ENCODE measurements at places on chromosomes 1 and 21.

GRCh38 chr1:78894811-78895210 lies 111.7 kb downstream of the ADGRL4 start:
- no peak for DNase-seq

GRCh38 chr1:10829965-10830515 lies 33.6 kb upstream of the CASZ1 start:
- no peak for DNase-seq

DNA sequence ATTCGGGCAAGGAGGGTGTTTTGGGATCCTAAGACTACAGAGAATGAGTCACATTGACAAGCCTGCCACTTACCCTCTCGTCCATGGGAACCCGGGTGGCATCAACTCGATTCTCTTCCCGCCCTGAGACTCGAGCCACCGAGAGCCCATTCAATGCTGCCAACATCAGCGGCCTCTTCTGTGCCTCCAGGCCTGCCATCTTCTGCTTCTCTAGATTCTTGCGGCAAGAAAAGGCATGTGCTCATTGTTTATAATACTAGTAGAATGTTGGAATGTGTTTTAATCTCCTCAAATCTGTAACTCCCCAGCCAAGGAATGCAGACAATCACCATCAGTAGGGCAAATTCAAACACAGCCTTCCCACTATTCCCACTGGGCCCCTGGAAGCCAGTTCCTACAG lies 96.9 kb downstream of the SMYD2 start:
- no peak for DNase-seq

DNA sequence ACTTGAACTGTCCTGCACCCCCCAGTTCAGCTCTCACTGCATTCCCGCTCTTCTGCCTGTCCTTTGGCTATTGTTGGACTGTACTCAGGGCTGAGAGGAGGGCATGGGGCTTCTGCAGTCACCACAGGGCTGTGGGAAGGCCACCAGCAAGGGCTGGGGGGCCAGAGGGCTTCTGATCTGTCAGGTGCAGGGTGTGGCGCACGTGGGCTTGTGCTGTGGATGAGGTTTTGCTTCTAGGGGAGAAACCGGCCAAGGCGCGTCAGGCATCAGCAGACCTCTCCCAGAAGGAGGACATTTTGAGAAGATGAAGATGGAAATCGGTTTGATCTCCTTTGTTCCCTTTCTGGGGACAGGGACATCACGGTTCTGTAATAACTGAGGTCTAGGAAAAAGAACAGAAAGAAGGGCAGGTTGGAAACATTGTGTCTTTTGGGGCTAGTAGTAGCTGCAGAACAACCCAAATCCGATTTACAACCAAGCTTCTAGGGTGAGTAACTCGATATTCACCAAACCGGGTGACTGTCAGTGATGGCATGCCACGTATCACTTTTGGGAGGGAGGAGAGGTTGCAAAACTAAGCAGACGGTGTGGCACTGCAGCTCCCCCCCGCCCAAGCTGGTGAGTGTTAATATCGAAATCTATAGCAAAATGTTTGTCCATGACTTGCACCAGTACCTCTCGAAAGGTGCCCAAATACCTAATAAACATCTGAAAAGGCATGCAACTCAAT lies 40.9 kb downstream of the AGPAT3 start:
- DNase-seq, result no peak

DNA sequence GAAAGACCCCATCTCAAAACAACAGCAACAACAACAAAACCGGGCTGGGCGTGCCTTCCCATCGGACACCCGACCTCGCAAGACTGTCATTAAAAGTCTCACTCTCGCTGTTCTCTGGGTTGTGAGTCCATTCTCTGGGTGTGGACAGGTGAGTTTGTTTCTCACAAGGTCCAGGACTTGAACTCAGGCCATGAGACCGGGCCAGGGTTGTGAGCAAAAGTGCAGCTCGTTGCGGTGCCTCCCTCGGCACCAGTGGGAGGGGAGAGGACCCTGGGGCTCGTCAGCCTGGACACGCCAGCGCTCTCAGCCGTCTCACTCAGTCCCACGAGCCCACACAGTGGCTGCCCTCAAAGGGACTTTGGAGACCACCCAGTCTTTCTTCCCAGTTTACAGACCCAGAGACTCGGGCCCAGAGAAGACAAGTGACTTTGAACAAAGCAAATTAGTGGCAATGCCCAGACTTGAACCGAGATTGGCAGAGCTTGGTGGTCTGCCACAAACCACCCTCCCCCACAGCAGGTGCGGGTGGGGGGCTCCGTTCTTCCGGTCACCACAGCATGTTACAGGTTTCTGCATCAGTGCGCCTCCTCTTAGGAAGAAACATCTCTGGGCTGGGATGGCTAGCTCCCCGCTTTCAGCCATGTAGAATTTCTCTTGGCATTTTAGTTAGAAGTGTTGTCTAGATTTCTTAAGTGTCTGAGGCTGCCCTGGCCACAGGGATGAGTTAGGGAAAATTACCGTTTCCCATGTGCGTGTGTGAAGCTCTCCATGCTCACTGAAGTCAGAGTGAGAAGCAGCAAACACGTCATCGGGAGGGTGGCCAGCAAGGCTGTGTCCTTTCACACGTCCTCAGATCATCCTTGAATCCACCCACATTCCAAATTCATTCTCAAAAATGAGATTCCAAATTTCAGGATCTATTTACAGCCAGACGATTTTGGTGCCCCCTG lies 28.3 kb downstream of the LRRC3 start:
- no peak for DNase-seq

- peak; percentile 63 for DNase-seq
Observed at GRCh38 chr1:77415579-77415978, 133.8 kb downstream of the AK5 start.

- DNase-seq, result no peak
Observed at GRCh38 chr1:244599937-244600350, 53.0 kb upstream of the DESI2 start.

DNA sequence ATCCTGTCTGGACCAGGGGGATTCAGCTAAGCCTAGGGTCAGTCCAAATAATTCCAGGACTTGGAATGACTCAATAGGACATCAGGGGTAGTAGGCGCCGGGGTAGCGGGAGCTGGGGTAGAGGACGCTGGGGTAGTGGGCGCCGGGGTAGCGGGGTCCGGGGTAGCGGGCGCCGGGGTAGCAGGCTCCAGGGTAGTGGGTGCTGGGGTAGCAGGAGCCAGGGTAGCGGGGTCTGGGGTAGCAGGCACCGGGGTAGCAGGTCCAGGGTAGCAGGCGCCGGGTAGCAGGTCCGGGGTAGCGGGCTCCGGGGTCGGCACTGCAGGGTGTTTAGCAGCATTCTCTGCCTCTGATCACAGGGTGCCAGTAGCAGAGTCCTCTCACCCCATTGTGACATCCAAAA lies 248.9 kb downstream of the KCNJ6 start:
- DNase-seq, result no peak

DNA sequence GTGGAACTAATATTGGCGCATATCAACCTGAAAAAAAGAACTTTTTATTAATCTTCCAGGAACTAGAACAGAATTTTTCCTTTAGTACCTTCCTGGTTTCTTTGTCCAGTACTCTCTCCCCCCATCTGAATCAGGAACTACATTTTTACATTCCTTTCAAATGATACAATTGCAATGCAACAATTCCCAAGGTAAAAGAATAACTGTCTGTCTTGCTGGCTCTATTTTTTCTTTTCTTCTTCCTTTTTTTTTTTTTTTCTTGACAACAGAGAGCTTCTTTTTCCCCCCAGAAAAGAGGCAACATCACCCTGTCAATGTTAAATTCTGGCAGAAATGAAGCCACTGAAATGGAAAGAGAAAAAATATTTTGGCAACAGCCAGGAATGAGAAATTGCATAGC lies 4.5 kb upstream of the CD101 start:
- no peak for DNase-seq

- DNase-seq, result no peak
Observed at GRCh38 chr21:36127977-36128376, 6.9 kb upstream of the CBR3 start.

DNA sequence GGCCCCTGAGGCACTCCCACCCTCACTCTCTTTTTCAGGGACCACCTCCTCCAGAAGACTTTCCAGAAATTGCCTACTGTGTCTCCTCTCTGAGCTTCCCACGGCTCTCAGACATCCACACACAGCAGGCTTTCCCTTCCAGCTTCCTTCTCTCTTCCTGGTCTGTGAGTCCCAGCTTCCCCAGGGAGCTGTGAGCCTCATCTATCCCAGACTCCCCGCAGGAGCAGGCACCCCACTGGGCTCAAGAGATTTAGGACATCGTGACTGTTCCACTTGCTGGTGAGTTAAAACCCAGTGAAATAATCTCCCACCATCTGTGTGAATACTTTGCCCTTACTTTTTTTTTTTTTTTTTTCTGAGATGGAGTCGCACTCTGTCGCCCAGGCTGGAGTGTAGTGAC lies 22.0 kb upstream of the PRELP start:
- no peak for DNase-seq

- DNase-seq, result no peak
Observed at GRCh38 chr1:160351629-160352028, 8.4 kb downstream of the NCSTN start.

DNA sequence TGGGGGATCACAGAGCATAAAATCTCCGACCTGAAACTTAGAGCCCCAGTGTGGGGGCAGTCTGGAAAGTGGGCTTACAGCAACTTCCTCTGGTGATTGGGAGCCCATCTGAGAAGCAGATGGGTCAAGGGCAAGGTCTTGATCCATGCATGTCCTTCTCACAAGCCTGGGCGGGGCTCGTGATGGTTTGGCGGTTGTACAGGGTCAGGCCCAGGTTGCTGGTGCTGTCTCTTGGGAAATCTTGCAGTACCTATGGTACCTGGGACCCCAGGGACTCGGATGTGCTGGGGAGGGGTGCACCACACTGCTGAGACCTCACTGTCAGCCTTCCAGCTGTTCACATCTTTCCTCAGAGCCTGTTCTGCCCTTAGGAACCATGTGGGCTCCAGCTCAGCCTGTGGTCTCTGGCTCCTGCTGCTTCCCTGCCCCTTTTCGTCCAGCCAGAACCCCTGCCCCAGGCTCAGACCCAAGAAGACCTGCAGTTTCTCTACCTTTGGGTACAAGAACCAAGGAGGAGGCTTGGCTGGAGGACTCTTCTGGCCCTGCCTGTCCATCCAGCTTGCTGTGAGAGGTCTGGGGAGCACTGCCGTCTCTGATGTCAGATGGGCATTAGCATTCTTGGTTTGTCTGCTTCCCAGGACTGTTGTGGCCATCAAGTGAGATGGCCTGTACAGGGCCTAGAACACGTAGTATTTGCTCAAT lies 24.5 kb downstream of the WNT4 start:
- DNase-seq, result no peak

- DNase-seq, result no peak
Observed at GRCh38 chr21:39915881-39916280, 48.6 kb downstream of the PCP4 start.

- no peak for DNase-seq
Observed at GRCh38 chr1:217004776-217005436, 281.7 kb upstream of the ESRRG start.

GRCh38 chr1:23325393-23325792 lies 18.7 kb downstream of the HNRNPR start:
- no peak for DNase-seq

DNA sequence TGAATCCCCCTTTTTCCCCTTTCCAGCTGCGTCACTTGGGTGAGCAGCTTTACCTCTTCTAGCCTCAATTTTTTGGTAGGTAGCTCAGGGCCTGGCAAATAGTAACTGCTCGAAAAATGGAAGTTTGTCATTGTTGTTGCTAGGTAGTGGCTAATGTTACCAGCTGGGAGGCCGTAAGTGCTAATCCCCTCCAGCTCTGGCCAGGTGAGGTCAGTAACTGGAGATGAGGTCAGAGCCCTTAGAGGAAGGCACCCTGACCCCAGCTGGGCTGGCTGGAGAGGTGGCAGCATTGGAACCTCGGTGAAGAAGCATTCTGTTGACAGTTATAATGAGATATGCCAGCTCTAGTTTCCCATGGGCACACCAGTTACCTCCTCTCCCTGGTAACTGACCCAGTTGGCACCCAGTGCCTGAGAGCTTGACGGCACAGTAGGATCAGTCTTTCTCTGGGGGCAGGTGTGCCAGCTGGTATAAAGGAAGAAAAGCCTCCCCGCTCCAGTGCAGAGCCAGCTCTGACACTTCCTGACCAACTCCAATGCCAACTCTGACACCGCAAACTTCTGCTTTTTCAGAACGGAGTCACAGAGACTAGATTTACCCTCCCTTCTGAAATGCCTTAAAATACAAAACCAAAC lies 35.0 kb upstream of the SLC2A1 start:
- peak; percentile 82 for DNase-seq

- no peak for DNase-seq
Observed at GRCh38 chr1:26545969-26546323, 16.4 kb downstream of the RPS6KA1 start.

- DNase-seq, result no peak
Observed at GRCh38 chr1:29532285-29532684, 296.0 kb downstream of the PTPRU start.

GRCh38 chr1:48830715-48831114 lies 54.0 kb upstream of the BEND5 start:
- no peak for DNase-seq

- DNase-seq, result no peak
Observed at GRCh38 chr1:117670976-117671780, 65.3 kb downstream of the TENT5C start.

- no peak for DNase-seq
Observed at GRCh38 chr1:60113028-60113427, 39.5 kb upstream of the C1orf87 start.

DNA sequence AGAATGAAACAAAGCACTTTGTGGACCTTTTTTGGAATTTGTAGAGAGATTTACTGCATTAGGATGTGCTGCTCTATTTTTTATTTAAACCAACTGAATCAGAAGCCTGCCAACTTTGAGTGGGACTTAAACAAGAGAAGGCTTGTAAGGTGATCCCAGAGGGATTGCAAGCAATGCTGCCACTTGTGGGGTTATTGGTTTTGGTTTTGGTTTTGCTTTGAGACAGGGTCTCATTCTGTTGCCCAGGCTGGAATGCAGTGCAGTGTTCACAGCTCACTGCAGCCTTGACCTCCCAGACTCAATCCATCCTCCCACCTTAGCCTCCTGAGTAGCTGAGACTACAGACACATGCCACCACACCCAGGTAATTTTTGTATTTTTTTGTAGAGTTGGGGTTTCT lies 32.2 kb upstream of the GNG5 start:
- DNase-seq, result no peak

DNA sequence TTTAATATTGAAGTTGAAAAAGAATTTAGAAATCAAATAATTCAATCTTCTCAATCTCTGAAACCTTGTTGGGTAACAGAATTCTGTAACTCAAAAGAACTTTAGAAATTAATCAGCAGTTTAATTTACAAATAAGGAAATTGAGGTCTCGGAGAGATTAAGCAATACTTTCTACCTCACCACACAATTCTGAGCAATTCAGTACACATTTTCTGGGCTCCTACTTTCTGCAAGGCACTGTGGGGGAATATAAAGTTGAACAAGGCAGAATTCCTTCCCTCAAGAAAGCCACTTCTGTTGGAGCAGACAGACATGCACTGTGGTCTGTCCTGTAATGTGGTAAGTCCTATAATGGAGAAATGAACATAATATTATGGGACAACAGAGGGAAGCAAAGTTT lies 47.7 kb downstream of the MEF2D start:
- DNase-seq, result peak; percentile 42

- no peak for DNase-seq
Observed at GRCh38 chr1:22330760-22331119, 120.9 kb upstream of the ZBTB40 start.

DNA sequence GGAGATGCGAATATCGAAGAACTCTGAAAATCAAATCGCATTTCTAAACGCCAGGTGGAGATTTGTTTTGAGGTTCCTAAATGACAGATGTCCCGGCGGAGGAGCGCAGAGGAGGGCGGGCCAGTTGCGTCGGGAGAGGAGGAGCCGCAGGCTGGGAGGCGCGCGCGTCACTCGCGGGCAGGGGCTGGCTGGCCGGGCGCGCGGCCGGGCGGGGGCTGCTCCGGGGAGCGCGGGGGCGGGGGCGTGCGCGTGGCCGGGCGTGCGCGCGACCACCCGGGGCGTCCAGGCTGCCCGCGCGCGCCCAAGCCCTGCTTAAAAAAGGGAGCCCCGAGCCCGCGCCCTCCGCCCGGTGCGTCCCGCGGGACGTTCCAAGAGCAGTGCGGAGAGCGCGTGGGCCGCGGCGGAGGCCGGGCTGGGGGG lies 47.3 kb downstream of the H3-3A start:
- DNase-seq, result peak; percentile 87
